Astrocyte of the spinal cord (primary cell): ENCODE measurements at places on chromosomes 12 and 14.

DNA sequence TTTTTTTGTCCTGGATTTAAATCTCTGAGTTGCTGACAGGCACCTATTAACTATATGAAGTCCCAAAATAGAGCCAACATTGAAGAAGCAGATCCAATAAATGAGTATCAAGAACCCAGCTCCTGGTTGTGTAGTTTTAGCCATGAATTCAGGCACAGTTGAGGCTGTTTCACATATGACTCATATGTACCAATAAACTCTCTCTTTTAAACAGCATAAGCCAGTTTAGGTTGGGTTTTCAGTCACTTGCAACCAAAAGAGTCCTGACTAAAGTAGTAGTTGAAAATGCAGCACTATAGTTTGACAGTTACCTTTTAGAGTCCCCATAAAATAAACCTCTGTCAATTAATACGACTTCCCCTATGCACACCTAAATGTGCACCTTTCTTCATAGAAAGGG is 389.9 kb downstream of the RPS29 start:
- DNase-seq = no peak

- no peak for DNase-seq
Measured at GRCh38 chr14:64196056-64196455, 98.1 kb downstream of the ESR2 start.

DNA sequence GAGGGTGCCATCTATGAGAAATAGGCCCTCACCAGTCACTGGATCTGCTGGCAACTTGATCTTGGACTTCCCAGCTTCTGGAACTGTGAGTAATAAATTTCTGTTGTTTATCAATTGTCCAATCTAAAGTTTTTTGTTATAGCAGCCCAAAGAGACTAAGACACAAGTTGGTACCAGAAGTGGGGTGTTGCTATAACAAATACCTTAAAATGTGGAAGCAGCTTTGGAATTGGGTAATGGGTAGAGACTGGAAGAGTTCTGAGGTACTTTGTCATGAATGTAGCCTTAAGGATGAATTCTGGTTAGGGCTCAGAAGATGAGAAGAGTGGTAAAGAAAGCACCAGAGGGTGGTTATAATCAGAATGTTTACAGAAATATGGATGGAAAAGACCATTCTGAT is 21.5 kb downstream of the GMFB start:
- DNase-seq = no peak

GRCh38 chr14:40656311-40656710 is 950.4 kb upstream of the LRFN5 start:
- no peak for DNase-seq

DNA sequence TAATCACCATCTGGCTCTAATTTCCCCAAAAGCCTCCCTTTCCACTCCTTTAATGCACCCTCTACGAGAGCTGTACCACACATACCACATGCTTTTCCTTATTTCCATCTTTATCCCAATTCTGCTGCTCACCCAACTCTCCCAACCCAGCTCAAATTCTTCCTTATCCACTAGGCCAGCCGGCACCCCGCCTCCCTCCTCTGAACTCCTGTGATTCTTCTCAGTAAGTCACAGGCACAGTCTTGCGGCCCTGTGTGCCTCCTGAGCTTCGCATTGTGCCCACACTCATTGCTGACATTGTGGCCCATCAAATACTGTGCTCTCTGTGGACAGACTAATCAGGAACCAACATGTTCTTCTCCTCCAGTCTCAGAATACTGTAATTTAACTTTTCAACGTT is 45.4 kb downstream of the APPL2 start:
- DNase-seq = no peak

DNA sequence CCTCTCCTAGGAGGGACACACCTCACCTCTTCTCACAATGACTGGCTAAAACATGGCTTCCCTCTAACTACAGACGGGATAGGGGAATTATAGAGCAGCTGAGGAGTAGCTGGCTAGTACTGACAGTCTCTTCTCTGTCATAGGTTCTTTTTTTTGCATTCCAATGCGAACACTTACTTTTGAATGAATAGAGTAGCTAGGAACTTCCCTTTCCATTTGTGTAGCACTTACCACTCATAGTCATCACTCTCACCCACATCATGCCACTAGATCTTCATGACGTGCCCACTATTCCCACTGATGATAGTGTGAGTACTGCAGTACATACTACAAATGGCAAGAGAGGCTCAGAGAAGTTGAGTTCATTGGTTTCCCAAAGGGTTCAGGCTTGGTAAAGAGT is 143.9 kb upstream of the HIF1A start:
- DNase-seq = no peak

DNA sequence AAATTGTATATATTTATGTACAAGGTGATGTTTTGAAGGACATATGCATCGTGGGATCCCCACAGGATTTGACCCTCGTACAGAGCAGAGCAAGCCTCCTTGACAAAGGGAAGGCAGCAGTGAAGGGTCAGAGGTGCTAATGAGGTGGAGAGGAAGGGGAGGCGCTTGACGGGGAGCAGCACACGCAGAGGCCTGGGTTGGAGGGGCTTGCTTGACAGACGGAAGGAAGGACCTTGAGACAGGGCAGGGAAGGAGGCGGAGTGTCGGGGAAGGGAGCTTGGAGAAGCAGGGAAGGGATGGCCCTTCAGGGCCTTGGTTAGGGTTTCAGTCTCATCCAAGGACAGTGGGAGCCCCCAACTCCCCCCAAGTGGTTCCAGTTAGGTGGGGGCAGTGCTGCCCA is 52.6 kb downstream of the ZNF664 start:
- no peak for DNase-seq

DNA sequence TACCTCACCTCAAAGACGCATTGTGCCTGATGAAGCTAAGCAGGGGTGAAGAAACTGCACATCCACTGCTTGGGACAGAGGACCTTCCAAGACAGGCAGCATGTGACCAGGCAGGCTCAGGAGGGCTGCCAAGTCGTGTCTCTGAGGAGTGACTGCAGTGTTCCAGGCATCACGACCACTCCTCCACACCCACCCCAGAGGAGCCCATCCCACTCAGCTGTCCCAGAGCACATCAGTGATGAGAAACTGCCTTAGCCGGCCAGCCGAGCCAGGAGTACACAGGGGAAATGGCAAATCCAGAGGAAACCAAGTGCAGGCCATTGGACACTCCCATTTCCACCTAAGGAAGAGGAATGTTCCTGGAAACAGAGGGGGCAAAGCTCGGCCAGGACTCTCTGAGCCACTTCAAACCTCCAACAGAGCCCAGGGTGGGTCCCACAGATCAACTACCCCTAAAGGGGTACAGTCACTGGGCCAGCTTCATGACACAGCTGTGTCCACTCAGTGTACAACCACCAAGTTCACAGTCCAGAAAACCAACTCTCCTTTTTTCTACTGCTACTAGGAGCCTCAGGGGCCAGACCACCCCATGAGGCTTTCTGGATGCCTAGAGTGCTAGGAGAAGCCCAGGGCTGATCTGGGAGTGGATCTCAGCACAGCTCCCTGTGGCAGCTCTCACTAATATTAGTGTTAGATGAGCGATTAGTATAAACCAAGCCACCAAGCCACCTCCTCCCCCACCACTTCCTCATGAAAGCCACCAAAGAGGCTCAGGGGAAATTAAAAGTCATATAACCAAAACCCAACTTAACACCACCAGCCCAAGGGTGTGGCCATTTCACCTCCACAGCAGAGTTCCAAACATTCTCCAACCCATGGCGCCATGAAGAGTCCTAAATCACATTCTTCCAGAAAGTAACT is 15.4 kb downstream of the PXN start:
- DNase-seq = no peak

GRCh38 chr12:116659771-116660481 is 77.9 kb downstream of the SPRING1 start:
- DNase-seq = peak; percentile 32

GRCh38 chr14:101504096-101504948 is 57.0 kb upstream of the DIO3 start:
- DNase-seq = no peak

GRCh38 chr14:56422703-56423213 is 156.8 kb upstream of the TMEM260 start:
- peak; percentile 78 for DNase-seq

GRCh38 chr14:55117803-55118441 is 11.1 kb upstream of the LGALS3 start:
- DNase-seq = no peak

GRCh38 chr14:94144765-94145164 is 15.4 kb upstream of the IFI27L2 start:
- DNase-seq = no peak

- DNase-seq = peak; percentile 77
Measured at GRCh38 chr12:105820429-105821125, 318.2 kb downstream of the NUAK1 start.

DNA sequence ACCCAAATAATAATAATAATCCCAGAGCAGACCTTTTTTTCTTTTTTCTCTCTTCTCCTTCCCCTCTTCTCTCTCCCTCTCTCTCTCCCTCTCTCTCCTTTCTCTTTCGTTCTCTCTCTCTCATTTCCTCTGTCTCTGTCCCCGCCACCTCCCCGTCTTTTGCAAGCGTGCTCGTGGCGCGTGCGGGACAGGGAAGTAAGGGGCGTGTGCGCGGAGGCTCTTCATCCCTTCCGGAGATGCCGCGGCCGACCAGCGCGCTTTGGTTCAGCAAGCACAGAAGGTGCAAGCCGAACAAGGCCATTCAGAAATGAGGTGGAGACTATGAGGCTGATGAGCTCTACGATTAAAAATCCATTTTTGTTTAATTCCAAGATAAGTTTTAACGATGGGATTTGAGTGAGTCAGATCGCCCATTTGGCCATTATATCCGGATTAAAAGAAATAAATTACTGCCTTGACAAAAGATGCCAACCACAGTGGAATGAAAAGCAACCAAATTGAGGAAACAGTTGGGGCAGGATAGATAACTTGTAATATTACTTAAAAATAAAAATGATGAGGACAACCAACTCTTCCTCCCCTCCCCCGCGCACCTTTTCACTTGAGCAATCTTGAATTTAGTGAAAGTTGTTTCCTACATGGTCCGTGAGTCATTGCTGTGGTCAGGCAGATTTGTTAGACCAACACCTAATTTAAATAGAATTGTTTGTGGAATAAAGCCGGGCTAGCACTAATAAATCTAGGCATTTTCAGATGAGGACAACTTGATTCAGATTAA is 1.2 kb upstream of the AMIGO2 start:
- DNase-seq = peak; percentile 77

DNA sequence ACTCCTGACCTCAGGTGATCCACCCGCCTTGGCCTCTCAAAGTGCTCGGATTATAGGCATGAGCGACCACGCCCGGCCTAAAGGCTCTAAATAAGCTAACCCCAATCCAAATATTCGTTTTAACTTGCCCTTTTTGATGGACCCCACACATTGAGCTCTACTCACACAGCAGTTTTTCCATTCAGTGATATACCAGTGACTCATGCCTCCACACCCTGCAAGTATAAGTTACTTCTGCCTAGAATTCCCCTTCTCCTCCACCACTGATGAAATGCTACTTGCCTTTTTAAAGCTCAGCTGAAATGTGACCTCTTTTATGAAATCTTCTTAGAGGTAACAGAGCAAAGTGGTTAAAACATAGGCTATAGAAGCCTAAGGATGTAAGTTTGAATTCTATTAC is 68.8 kb downstream of the EXOC5 start:
- DNase-seq = peak; percentile 58

DNA sequence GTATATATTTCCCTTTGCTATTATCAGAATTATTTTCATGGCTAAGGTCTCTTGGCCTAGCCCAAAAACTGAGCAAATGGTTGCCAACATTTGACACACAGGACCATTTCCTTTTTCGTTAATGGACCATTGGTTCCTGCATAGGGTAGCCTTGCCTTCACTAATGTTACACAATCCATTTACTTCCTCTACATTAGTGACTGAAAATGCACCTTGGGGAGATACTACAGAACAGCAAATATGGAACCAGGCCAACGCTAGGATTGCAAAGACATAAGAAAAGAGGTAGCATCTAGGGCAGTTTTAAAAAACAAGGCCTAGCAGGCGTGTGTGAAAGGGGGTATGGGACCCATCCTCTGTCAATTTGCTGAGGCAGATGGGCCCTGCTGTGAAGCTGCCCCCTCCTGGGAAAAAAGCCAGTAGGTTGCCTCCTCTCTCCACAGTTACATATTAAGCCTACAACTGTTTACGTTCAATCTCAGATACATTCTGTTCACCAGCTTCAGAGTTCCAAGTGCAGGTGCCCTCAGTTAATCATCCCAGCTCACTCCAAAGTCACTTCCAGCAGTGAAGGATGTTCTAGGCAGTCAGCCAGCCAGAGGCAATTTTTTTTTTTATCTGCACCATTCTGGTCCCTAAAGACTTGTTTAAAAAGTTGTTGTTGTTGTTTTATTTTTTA is 15.0 kb downstream of the AQP6 start:
- no peak for DNase-seq

DNA sequence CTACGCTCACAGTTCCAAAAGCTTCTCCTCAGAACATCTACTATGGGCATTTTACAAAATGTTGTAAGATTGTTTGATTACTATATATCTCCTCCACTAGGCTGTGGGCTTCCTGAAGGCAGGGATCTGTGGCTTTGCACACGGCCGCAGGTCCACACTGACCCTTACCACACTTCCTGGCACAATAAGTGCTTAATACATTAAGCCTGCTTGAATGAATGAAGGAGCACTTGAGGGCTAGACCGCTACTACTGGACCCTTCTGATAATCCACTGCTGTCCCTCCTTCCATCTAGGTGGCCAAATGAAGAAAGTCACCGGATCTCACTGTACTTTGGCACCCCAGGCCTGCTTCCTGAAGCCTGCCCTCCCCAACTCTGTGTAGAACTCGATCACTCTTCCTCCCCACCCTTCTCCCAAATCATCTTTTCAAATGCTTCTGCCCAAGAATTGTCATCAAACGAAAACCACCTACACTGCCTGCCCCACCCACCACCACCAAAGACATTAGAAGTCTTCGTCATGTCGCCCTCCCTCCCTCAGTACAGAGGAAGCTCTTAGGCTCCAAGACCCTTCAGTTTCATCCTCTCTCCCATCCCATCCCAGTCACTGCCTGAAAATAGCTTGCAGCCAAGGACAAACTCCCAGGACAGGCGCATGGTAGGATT is 596 bp upstream of the ZBTB39 start:
- DNase-seq = no peak

- no peak for DNase-seq
Measured at GRCh38 chr12:112087851-112088250, 20.7 kb downstream of the NAA25 start.

DNA sequence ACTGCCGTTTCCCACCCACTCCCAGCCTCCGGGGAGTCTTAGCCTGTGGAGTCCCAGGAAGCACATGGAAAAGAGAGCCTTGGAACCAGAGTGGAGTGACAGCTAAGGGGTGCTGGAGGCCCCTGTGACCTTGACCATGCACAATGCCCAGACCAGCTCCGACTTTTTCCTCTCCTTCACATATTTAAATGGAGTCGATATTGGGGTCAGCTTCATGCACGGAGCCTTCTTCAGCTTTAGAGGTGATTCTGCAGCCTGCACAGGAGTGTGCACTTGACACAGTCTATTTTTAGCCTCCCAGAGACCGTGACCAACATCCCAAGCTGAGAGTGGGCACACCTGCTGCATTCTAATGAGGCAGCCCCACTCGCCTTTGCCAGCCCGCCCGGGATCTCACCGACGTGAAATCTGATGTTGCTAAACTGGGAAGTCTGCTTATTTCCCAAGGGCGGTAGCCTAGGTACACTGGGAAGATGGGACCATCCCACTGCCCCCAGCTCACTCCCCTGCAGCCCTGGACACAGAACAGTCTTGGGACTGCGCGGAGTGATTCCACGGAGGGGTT is 47.5 kb downstream of the PRMT8 start:
- no peak for DNase-seq

- no peak for DNase-seq
Measured at GRCh38 chr12:29414368-29414767, 33.4 kb upstream of the ERGIC2 start.
